Colonic mucosa (tissue), 4 donors: ENCODE measurements at places on chromosomes 2 and 18. TPM values are rescaled to one million over a fixed set of nuclear protein-coding genes. Genes with fewer than 3 reads are reported as not detected.

DNA sequence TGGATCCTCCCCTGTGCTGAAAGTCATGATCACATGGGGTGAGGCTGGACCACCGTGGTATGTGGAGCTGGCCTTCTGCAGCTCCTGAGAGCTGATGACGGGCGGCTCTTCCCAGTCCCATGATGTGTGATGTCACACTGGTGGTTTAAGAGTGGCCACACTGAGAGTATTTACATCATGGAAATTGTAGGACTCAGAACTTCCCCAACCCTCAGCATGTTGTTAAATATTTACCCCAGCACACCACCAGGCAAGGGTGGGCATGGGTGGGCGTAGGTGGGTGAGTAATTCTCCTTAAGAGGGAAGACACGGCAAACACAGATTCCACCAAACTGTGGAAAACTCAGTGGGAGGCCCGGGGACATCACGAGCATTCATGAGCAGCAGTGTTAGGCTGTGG lies 106.8 kb downstream of the ALPK2 start:
- no peaks in the 10 kb centered on the region for H3K4me1 ChIP-seq
- DNase-seq = no peak
- H3K4me3 ChIP-seq = no peak overlapping the region
- H3K27ac ChIP-seq = no peak overlapping the region
- no peaks in the 10 kb centered on the region for H3K36me3 ChIP-seq

Gene COLEC12
- total RNA-seq = 4.7 TPM

GRCh38 chr2:128746356-128746755 lies 427.7 kb upstream of the HS6ST1 start:
- H3K4me3 ChIP-seq = no peak overlapping the region
- H3K4me1 ChIP-seq = no peaks in the 10 kb centered on the region
- no peak overlapping the region for H3K27ac ChIP-seq

- H3K36me3 ChIP-seq = no peaks in the 10 kb centered on the region
- no peaks in the 10 kb centered on the region for H3K27me3 ChIP-seq
- DNase-seq = no peak
Observed at GRCh38 chr2:102093662-102094061, 48.9 kb upstream of the IL1R1 start.

Gene COX7A2L
- total RNA-seq = 128 TPM

Gene DSG2
- total RNA-seq = 308 TPM
